Chondrocyte (in vitro differentiated cells): ENCODE measurements at places on chromosomes 2 and 18. TPM values are rescaled to one million over a fixed set of nuclear protein-coding genes. Genes with fewer than 3 reads are reported as not detected.

The KLHL29 gene
- 8.0 to 9.0 TPM (median 8.0 TPM) in 3 replicates for total RNA-seq

The NABP1 gene
- total RNA-seq = 16.1 to 18.5 TPM (median 17.5 TPM) in 3 replicates

DNA sequence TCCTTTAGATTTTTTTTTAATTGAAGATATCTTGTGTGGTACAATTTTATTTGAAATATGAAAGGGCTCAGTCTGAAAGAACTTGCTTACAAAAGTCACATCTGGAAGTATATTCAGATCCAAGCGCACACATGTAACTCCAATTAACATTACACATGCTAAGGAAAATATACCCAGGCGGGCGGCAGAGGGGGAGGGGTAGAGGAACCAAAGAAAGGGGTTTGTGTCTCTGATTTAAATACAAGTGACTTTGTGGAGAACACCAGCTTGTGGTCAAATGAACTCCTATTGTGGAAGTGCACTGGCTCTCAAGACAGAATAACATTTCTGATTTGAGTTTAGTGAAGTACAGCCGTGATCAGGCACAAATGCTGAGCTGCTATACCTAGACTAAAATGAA lies 280.2 kb upstream of the SOX11 start:
- DNase-seq = no peak

GRCh38 chr18:10059610-10060468 lies 146.0 kb downstream of the VAPA start:
- no peak for DNase-seq
